ENCODE measurements at places on chromosomes 3 and 15.

GRCh38 chr3:151550642-151551041, 89.8 kb upstream of the IGSF10 start:
- DNase-seq = no peak

DNA sequence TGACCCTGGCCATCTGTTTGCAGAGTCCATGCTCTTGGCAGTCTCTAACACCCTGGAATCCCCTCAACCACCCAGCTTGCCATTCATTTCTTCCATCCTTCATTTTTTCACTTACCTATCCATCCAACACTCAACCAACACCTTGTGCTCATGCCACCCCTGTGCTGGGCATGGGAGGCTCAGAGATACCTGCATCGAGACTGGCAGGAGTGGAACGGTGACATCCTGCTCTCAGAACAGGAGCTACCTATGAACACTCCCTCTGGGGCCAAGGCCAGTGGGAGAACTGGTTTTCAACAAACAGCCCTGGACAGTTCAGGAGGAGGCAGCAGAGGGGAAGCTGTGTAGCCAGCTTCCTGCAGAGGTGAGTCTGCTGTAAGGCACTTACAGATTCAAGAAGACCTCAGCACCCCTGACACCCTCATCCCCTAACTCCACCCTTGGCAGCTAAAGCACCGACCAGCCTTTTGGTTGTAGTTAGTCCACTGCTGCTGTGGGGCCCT, 19.5 kb upstream of the ATP2B2 start:
- no peak for DNase-seq

- DNase-seq = no peak
Measured at GRCh38 chr3:105999856-106000255, 131.0 kb upstream of the CBLB start.

- no peak for DNase-seq
Measured at GRCh38 chr15:98554272-98555172, 93.8 kb upstream of the IGF1R start.

DNA sequence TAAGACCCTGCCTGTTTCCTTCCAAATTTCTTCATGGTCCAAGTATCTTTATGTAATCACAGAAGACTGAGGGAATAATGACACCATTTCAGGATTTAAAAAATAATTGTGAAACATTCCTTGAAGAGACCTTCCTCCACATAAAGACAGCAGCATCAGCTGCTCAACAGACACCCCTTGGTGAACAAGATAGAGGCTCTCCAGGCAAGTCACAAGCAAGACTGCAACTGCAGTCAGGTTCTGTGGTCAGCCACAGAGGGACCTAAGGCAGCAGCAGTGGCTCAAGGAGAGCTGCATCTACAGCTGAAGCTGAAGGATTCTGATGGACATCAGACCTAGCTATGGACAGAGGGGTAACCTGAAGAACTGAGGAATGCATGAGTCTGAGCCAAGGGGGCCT, 97.2 kb upstream of the C3orf80 start:
- DNase-seq = no peak

DNA sequence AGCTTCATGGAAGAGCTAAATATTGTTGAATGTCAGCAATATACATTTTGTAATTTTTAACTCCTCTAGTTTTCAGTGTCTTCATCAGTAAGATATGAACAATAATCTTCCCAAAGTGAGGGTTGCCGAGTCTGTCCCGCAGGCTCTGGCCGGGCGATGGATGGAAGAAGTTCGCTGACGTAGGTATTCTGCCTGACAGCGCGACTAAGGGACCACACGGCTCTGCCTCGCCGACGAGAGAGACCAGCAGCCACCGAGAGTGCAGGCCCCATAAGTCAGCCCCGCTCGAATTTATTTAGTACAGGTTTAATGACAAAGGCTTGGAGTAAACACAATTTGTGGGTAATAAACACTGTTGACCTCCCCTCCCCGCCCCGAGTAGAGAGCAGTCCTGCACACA, 427.4 kb upstream of the NECTIN3 start:
- DNase-seq = no peak

DNA sequence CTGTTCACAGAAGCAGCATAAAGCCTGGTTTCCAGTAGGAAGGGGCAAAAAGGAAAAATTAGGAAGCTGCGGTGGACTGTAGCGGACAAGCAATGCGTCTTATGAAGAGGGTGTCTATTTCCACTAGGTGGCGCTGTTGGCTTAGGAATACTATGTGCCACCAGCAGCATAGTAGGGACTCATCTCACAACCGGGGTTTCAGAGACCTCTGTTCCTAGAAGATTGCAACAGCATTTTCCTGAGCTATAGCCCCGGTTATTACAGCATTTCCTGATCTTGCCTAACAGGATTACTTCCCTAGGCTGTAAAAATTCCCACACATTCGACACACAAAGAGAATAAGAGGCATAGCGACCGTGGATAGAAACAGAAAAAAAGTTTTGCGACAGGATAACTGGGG, 683.0 kb downstream of the TBL1XR1 start:
- DNase-seq = no peak

DNA sequence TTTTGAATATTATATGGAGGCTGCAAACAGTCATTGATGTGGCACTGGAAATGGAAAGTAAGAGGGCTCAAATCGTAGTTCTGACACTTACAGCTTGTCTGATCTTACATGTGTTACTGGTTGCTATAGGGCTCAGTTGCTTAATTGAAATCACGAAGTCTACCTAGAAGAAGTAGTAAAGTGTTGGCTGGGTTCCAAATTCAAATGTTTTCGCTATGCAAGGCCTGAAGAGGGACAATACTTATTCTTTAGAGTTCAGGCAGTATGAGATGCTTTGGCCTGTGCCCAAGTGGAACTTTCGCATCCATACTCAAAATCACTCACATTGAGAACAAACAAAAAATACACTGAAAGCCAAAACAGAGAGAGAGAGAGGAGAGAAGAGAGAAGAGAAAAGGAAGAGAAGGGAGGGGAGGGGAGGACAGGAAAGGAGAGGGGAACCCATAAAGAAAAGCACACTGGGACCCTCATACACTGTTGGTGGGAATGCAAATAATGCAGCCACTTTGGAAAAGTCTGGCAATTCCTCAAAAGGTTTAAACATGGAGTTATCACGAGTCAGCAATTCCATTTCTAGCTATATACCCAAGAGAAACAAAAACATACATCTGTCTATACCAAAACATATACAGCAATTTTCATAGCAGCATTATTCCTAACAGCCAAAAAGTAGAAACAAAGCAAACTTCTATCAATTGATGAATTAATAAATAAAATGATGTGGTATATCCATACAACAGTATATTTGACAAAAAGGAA, 2.9 kb upstream of the FXR1 start:
- DNase-seq = no peak

- DNase-seq = no peak
Measured at GRCh38 chr15:58535894-58536293, 104.1 kb downstream of the LIPC start.

DNA sequence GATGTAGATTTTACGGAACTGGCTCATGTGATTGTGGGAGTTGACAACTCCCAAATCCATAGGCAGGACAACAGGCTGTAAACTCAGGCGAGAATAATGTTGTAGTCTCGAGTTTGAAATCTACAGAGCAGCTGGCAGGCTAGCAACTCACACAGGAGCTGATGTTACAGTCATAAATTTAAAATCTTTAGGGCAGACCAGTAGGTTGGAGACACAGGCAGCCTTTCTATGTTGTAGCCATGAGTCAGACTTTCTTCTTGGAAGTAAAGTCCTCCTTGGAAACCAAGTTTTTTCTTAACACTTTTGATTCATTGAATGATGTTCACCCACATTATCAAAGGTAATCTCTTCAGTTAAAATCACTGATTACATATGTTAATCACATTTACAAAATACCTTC, 89.1 kb upstream of the ALCAM start:
- no peak for DNase-seq

DNA sequence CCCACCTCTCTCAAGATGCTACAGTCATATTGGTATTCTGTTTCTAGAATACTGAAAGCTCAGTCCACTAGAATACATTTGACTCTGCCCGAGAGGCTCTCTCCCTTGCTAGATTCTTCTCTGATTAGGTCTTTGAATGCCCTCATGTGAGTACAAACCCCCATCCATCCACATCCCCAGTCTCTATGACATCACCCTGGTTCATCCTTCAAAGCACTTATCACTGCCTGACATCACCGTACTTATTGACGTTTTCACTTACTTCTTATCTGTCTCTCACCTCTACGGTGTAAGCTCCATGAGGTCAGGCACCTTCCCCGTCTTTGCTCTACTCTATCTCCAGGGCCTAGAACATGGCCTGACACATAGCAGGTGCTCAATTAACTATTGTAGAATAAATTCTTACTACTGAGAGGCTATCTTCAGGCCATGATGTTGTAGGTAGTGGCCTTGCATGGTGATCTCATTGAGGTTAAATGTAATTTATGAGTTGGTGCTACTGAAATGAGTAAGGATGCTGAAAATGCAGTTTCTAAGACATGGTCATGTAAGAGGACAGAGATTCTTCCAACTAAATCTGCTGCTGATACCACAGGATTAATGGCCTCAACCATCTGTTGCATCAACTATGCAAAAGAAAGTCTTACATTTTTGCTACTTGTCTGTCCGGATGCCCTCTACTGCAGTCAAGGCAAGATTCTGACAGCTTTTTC, 26.8 kb downstream of the EOGT start:
- DNase-seq = no peak

DNA sequence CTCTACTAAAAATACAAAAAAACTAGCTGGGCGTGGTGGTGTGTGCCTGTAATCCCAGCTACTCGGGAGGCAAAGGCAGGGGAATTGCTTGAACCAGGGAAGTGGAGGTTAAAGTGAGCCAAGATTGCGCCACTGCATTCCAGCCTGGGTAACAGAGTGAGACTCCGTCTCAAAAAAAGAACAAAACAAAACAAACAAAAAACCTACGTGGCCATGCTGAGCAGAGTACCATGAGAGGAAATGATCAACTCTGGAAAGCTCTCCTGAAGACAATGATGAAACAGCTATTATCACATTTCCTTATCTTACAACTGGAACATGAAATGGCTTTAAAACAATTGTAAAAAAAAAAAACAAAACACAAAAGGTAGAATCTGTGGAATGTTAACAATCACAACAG, 75.2 kb downstream of the CHSY1 start:
- no peak for DNase-seq

DNA sequence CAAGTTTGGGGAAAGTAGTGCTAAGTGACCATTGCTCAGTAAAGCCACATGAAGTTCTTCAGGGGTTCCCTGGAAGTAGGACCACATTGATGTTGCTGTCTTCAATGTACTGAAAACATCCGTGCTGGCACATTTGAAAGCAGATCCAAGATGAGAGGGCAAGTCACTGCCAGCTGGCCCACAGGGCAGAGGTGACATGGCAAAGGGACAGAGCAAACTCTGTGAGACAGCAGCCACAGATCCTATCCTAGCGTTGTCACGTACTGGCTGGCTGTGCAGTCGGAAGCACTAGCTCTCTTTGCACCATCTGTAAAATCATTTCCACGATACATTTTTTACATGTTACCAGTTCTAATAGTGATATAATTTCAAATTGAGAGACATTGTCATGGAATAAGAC, 13.8 kb downstream of the MUC13 start:
- no peak for DNase-seq

- DNase-seq = no peak
Measured at GRCh38 chr3:7207125-7207524, 346.2 kb downstream of the GRM7 start.

- no peak for DNase-seq
Measured at GRCh38 chr15:41564286-41564959, 5.4 kb downstream of the TYRO3 start.

DNA sequence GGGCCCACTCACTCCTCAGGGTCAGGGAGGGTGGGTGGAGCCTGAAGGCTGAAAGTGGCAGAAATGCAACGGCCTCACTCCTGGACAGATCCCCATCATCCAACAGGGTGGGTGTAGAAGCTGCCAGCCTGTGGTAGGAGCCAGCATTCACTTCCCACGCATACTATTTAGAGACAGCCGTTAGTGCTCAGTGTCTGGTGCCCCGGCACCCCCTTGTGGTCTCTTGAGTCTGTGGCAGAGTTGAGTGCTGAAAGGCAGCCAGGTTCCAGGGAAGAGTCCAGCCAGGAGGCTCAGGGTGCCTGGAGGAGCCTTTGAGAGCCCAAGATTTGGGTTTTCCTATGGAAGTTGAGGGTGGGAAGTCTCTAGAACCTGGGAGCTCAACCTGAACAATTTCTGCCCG, 2.1 kb upstream of the GNAT1 start:
- DNase-seq = no peak

GRCh38 chr15:29132735-29133181, 136.9 kb downstream of the NSMCE3 start:
- no peak for DNase-seq

DNA sequence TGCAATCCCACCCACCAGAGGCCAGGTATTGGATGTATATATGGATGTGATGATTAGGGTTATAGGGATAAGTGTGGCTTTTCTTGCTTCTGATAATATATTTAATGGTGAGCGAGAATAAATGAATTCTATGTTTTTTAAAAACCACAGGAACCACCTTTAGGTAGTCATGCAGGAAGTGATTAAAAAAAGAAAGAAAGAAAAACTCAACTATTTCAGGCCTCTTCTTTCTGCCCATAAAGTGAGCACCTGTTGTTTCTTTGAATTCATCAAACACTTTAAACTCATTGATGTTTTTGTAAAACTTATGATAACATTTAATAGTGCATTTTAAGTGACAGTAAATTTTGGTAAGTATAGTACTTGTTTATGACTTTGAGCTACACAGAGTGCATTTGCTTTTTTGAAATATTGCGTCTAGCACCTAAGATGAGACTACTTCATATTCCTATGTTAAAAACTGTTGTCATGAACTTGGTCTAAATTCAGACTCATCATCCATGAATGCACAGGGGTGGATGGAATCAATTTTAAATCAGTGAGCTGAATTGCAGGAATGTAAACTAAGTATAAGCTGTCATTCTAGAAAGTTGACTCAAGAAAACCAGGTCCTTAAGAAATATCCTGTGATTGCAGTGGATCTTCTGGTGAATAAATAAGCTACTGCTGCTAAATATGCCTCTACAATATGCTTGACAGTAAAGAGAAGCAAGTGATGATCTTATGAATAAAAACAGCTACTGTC, 764.4 kb upstream of the NECTIN3 start:
- DNase-seq = no peak

- DNase-seq = no peak
Measured at GRCh38 chr15:57385923-57386390, 9.7 kb downstream of the CGNL1 start.

GRCh38 chr3:107222907-107223306, 154.3 kb upstream of the CCDC54 start:
- no peak for DNase-seq

DNA sequence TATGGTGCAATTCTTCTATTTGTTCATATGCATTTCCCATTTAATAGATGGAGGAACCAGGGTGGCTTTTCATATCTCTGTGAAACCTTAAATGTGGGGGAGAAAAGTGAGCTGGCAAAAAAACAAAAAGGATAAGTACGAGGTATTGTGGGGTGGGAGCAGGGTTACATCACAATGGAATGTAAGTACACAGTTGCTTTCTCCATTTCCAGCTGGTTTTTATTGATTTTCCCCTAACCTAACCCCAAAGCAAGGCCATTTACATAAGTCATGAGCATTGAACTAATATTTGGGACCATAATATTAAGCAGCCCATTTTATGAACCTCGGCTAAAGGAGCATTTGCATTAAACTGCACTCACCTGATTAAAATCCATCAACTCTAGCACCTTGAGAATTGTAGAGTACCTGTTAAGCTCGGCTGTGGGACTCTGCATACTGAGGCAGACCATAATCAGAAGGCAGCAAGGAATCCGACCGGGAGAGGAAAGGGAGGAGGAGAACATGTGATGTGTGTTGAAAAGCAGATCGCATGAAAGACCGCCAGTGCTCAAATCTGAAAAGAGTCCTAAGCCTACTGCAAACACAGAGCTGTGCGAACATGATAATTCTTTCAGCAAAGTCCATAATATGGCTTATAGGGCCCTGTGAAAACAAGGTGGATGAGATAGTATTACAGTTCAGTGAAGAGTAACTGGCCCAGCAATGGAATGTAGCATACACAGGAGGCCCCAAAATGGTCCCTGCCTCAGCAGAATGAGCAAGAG, 513.4 kb downstream of the FHIT start:
- no peak for DNase-seq

Data from NCI-H774 (cell line).